ENCODE measurements at places on chromosomes 12 and 14.

GRCh38 chr12:96091833-96092232, 56.4 kb upstream of the LTA4H start:
- DNase-seq = no peak

- DNase-seq = no peak
Observed at GRCh38 chr12:124720681-124721500, 142.8 kb downstream of the SCARB1 start.

DNA sequence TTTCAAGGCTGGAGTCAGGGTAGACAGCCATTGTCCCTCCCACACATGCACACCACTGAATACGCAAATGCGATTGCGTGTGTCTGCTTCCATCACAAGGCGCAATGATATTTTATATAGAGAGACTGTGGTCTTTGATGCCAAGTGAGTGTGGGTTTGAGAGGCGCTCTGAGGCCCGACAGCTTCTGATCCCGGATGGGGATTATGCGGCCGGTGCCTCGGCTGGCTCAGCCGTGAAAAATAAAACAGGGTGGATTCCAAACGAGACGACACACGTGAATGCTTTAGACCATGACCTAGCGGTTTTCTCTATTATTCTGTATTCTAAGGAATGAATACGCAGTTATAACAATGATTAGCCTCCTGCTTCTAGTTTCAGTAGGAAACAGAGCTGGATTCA, 72.5 kb downstream of the TMEM132D start:
- DNase-seq = no peak

DNA sequence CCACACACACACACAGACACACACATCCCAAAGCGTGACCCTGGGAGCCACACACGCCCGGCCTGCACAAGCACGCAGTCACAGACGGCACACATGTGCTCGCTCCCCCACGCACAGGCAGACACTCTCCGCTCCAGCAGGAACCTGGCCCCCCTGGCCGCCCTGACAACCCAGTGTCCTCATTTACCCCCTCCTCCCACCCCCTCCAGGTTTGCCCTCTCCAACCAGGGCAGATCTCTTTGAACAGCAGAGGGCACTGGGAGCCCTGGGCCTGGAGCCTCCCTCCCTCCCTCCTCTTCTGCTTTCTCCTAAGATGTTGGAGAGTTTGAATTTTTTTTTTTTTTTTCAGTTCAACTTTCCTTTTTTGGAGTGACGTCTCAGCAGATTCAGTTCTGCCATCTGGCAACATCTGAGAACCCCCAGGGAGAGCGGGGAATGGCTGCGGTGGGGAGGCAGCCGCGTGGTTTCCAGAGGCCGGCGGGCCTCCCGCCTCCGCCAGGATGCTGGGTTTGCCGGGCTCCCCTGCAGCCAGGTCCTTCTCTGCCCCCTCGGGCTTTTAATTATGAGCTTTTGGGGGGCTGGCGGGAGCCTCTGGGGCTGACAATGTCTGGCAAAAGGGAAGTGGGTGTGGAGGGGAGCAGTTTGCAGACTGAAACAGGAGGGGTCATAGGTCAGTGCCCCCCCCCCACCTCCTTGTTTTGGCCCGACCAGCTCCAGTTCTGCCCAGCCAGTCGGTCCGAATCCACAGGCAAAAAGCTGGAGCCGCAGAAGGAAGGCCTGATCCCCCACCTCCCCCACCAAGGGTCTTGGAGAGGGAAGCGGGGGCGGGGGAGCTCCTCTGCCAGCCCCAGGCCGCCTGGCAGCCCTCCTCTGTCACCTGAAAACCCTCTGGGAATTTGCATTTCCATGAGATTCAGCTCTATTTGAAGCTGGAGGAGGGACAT, 1.3 kb upstream of the NCOR2 start:
- no peak for DNase-seq

DNA sequence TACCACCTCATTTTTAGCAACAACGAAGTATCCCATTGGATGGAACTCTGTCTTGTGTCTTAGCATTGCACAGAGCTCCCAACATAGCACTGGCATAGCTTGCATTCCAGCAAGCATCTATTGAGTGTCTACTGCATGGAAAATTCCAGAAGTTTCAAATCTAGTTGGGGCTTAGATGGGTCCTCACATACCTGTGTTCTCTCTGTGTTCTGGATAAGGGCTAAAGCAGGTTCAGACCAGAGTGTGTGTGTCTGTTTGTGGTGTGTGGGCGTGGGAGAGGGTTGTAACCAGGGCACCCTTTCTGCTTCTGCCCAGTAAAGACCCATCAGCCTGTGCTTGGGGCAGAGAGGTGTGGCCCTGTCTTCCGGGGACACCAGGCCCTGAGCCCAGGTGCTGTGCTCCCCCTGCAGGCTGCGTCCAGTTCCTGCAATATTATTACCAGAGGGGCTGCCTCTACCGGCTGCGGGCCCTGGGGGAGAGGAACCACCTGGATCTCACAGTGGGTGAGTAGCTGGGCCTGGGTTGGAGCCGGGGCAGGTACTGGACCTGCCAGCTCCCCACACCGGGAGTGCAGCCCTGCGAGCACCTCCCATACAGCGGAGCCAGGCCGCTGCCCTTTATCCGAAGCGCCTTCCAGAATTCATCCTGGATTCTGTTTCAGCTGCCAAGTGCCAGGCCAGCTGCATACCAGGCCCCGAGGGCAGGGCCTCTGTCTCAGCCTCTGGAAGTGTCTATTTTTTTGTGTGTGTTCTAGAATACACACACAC, 20.3 kb downstream of the RHOF start:
- no peak for DNase-seq

GRCh38 chr12:112175361-112176155, 50.2 kb downstream of the TRAFD1 start:
- DNase-seq = no peak

DNA sequence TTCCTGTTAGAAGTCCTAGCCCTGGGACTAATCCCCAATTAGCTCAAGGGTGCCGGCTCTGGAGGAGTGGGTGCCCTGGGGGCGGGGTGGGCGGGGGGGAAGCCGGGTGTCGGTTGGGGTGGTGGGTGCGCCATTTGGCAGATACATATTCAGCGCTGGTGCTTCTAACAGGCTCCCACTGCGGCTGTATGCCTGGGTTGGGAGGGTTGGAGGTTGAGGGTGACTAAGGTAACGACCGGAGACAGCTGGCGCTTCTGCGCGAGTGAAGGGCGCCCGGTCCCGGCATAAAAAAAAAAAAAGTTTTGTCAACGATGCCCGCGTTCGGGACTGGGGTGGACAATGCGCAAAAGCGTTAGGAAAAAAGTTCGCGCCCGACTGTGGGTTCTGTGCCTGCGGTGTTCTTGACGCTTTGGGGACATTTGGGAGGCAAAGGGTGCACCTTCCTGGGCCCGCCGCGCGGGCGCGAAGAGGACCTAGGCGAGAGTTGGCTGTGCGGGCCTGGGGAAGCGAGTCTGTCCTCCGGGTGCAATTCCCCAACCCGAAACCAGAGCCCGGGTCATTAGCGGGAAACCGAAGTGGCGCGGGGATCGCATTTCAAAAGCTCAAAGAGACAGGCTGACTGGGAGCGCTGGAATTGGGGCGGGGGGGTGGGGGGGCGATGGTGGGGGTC, 19.2 kb downstream of the TBX3 start:
- DNase-seq = no peak

- no peak for DNase-seq
Observed at GRCh38 chr12:107359382-107359781, 266.0 kb upstream of the CRY1 start.

- DNase-seq = no peak
Observed at GRCh38 chr12:12723681-12724420, 6.7 kb downstream of the CDKN1B start.

DNA sequence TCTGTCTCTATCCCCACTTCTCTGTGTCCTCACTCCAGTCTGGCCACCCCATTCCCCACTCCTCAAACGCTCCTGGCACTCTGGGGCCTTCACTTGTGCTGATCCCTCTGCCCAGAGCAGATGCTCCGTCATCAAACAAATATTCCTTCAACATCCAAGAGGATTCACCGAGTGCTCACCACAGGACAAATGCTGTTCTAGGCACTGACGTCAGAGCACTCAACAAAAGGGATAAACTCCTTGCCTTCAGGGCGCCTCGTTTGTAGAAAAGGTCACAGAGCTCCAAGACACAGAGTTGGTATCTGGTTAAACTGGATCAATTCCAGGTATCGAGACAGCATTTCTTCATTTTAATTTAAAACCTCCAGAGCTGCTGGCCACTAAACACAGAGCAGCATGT, 35.3 kb downstream of the PSMC1 start:
- no peak for DNase-seq

- DNase-seq = no peak
Observed at GRCh38 chr14:23539248-23540140, 12.1 kb downstream of the ZFHX2 start.

DNA sequence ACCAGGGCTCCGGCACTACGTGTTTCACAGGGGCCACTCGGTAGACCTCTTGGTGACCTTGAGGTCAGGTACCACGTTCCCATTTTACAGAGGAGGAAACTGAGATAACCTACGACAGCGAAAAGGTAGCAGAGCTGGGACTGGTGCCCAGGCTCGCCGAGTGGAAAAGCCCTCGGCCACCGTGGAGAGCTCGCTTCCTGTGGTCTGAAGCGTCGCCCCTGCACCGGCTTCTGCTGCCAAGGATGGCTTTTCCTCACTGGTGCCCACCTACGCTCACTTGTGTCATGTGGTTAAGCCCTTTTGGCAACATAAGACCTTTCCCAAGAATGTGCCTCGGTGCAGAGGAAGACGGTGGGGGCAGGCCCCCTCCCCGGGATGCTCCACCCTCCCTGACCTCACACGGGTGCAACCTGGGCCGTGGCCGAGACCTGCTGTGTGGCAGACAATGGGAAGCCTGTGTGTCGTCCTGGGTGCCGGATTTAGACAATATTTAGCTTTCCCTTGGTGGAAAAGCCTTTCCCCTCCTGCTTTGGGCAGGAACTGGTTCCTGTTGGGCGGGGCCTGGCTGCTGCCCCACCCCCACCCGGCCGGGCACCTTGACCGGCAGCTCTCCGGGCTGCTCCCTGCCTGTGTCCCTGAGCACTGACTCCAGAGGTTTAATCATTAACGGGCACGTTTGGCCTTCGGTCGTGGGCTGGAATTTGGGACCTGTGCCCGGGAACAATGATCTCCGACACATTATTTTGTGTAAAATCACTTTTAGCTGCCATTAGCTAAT, 32.4 kb upstream of the PPP1R13B start:
- DNase-seq = no peak

Measured in stimulated activated CD8-positive, alpha-beta memory T cell treated with anti-CD3 and anti-CD28 coated beads, Interleukin-4, amount 100 ng/mL, for 1 hour (primary cell).